ENCODE measurements at places on chromosomes 12 and 14.

DNA sequence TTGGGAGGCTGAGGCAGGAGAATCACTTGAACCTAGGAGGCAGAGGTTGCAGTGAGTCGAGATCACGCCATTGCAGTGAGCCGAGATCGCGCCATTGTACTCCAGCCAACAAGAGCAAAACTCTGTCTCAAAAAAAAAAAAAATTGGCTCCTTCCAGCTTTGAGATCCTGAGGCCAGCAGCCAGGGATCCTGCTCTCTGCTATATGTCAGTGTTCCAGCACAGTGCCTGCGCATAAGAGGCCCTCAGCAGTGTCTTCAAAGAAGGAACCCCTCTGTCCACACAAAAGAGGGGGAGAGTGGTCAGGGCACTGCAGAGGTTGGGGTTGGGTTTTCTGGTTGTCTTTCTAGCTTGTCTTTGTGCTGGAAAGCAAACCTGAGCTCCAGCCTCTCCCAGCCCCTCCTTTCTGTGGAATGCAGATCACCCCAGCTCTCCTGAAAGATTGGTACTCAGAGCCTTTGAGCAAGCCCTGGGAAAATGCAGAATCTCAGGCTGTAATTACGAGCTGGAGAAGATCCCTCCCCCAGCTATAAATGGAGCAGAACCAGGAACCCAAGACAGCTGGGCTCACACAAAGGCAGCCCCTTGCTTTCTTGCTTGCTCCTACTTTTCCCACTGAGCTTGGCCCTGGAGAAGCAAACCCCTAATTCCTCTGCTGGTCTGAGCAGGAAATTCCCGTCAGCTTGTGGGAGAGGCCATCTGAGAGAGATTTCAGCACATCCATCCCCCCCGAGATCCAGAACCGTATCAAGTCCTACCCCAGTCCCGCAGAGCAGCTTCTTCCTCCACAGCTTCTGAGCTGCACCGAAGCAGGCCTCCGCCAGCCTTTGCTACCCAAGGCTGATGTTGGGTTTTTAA is 205.7 kb downstream of the ZFP36L1 start:
- DNase-seq: no peak

- no peak for DNase-seq
Observed at GRCh38 chr14:44113769-44114730, 393.0 kb downstream of the FSCB start.

- no peak for DNase-seq
Observed at GRCh38 chr14:26811756-26812305, 214.0 kb upstream of the NOVA1 start.

- no peak for DNase-seq
Observed at GRCh38 chr12:778615-779014, 26.2 kb downstream of the WNK1 start.

DNA sequence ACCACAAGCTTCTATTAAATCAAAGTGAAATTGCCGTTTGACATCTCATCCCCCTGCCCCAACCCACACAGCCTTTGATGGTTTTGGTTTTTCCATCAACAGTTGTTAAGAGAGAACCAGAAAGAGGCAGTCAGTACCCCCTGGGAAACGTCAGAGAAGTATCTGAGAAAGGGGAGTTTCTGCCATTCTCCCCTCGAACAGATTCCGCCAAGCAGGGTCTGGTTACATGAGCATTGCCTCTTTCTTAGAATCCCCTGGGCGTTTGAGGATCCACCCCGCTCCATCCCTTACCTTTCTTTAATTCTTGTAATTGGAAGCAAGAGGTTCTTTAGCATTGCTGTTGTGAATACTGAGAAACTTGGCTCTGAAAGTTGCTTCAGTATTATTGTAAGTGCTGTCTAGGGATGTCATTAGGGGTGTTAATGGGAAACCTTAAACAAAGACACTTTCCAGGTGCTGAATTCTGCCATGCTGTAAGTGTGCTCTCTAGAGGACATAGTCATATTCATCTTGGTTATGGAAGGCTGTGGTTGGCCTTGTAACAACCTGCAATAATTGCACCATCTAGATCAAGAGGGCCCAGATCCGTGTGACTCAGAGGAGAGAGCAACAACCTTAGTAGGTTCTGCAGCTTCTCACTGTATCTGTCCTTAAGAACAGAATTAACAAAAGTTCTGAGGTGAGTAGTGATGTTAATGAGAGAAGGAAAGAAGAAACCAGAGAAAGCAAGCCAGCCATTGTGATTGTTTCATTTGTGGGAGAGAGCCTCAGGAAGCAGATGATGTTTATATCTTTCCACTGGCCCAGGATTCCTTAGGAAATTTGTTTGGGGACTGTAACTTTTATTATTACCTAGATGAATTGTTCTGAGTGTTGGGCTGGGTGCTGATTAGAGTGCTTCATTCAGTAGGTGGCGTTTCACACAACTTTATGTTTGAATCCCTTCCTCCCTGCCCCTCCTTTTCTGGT is 9.0 kb downstream of the TMBIM6 start:
- DNase-seq: no peak

- DNase-seq: no peak
Observed at GRCh38 chr12:60760965-60761364, 1165.1 kb downstream of the SLC16A7 start.

DNA sequence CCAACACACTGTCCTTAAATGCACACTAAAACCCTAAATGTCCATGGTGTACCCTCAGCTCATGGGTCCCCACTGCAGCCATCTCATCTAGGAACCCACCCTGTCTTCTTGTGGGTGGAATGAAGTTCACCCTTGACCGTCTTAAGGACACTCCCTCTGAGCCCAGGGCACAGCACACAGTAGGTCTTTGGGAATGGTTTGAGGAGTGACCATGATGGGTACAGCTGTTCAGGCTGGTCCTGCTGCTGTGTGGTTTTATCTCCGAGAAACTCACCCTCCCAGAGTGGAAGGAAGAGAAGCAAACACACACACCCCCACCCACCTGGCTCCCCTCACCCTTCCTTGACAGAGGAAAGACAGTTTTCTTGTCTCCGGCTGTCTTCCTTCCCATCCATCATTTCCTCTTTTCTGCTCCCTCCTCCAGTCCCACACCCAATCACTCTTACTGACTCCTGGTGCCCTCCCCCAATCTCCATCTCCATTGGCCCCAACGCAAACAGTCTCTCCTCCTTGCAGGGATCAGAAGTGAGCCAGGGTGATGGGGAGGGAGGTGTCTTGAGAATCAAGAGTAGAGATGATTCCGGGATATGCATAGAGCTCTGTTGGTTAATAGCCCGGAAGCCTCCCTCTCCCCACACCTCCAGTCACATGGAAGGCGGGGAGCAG is 105.9 kb upstream of the LHX5 start:
- DNase-seq: no peak

- no peak for DNase-seq
Observed at GRCh38 chr12:31279390-31279924, 46.5 kb downstream of the SINHCAF start.

GRCh38 chr14:104998801-104999200 is 13.2 kb downstream of the CLBA1 start:
- no peak for DNase-seq

- DNase-seq: no peak
Observed at GRCh38 chr12:9331218-9331626, 123.0 kb upstream of the PZP start.

GRCh38 chr14:65620195-65620594 is 207.7 kb downstream of the FUT8 start:
- DNase-seq: no peak

- no peak for DNase-seq
Observed at GRCh38 chr14:75969891-75970290, 11.9 kb downstream of the TGFB3 start.

DNA sequence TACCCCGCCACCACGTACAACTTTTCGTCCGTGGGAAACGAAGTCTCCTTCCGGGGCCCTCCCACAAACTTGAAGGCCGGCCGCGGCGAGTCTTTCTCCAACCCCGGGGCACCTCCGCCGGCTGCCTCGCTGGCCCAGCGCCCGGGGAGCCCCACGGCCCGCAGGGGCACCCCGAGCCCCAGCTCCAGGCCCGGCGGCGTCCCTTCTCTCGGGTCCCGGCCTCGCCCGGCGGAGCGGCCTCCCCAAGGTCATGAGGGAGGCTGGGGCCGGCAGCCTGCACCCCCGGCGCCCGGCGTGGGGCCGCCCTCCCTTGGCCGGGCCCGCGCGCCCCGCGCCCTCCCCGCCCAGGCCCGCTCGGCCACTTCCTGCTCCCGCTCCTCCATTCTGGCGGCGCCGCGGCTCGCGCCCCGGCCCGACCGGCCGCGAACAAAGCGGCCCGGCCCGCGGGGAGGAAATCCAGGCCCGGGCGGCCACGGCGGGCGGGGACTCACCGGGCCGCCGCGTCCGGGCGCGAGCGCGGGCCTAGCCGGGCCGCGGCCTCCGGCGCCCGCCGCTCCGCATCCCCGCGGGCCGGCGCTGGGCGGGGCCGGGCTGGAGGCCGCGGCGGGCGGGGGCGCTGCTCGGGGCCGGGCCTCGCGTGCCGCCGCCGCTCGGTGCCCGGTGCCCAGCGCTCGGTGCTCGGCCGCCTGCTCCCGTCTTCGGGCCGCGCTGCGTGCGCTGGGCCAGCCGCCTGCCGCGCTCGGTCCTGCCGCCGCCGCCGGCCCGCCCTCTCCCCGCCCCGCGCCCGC is at the start of gene AKT1:
TSS of gene AKT1 (minus strand) at position 756 of the 788 bp plus-strand sequence. CDS start 3,105 bp downstream, outside the sequence.
- DNase-seq: no peak

- no peak for DNase-seq
Observed at GRCh38 chr12:110600254-110600653, 13.7 kb upstream of the TCTN1 start.

DNA sequence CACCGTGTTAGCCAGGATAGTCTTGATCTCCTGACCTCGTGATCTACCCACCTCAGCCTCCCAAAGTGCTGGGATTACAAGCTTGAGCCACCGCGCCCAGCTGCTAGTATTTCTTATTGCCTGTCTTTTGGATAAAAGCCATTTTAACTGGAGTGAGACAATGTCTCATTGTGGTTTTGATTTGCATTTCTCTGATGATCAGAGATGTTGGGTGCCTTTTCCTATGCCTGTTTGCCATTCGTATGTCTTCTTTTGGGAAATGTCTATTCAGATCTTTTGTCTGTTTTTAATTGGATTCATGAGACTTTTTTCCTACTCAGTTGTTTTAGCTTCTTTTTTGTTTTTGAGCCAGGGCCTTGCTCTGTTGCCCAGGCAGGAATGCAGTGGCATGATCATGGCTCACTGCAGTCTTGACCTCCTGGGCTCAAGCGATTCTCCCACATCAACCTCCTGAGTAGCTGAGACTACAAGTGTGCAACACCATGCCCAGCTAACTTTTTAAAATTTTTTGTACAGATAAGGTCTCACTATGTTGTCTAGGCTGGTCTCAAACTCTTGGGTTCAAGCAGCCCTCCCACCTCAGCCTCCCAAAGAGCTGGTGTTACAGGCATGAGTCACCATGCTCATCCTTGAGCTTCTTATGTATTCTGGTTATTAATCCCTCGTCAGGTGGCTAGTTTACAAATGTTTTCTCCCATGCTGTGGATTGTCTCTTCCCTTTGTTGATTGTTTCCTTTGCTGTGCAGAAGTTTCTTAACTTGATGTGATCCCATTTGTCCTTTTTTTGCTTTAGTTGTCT is 65.9 kb downstream of the ACACB start:
- DNase-seq: no peak

DNA sequence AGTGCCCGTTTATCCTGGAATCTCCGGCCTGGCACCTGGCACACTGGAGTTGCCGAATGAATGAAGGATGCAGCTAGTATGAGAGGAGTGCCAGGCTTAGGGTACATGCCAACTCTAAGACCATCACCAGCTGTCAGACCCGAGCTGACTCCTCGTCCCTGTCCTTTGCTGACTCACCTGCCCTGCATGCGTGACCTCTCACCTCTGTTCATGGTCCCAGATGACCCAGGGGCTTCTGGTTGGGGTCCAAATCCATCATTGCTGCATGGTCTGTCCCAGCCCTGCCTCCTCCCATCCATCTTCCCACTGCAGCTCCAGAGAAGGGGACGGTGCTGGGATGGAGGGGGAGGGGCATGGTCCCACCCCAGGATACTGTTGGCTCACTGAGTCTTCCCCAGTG is 9.9 kb upstream of the FAM222A start:
- no peak for DNase-seq

- DNase-seq: no peak
Observed at GRCh38 chr12:88303335-88303734, 161.2 kb downstream of the TMTC3 start.

DNA sequence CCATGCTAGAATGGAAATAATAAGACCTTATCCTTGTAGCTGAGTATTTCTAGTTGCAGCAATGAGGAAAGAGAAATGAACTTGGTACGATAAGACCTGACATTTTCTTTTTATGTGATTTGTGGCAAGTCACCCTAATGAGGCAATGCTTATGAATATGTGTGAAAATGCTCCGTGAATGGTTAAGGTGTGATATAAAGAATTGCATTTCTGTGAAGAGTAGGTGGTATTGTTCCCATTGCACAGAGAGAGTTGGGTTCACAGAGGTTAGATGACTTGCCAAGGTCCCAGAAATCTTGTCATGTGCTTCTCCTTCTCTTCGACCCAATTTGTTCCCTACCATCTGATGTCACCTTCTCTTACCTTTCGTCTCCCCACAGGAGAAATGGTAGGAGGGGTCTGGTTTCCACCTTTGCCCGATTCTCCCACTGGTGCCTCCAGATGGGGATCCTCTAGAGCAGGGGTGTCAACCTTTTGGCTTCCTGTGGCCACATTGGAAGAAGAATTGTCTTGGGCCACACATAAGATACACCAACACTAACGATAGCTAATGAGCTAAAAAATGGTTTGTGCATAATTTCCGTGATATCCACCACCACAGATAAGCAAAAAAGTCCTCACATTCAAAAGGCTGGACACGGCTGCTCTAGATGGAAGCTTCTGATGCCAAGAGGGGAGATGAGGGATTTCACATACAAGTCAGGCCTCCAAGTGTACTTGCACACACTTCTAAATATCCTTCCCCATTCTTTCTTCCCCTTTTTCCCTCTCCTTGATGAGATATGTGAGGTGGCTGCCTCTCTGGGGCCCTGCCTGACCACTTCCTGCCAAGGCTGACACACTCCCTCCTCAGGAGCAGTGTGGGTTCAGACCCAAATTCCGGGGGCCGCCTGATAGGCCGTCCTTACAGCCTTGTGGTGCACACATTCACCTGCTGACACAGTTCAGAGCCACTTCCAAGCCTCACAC is 96.1 kb downstream of the PLXNC1 start:
- no peak for DNase-seq

GRCh38 chr14:34201909-34202637 is 251.2 kb upstream of the EGLN3 start:
- DNase-seq: no peak

GRCh38 chr14:89237921-89238529 is 179.0 kb downstream of the FOXN3 start:
- DNase-seq: no peak

DNA sequence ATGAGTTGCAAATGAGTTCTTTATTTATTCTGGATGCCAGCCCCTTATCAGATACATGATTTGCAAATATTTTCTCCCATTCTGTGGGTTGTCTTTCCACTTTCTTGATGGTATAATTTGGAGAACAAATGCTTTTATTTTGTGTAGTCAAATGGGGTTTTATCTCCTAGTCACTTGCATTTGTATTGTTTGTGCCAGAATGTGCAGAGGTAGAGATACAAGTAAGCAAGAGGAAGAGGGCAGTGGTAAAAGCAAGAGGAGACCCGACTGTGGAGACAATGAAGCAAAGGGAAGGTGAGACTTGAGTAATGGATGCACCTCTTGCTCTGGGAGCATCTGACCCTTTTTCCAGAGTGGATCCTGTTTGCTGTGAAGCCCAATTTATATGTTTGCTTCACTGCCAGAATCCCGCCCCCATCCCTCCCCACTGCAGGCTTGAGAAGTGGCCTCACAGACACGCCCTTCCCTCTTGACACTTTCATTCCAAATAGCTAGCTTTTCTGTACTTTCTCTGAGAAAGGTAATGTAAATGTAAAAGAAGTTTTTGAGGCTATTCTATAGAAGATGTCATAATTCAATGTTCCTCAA is 786 bp upstream of the PFKM start:
- DNase-seq: no peak
